HTR-8/SVneo (cell line): ENCODE measurements at places on chromosomes 7 and 10.

GRCh38 chr10:523925-524324, 165.5 kb downstream of the DIP2C start:
- DNase-seq, result no peak

DNA sequence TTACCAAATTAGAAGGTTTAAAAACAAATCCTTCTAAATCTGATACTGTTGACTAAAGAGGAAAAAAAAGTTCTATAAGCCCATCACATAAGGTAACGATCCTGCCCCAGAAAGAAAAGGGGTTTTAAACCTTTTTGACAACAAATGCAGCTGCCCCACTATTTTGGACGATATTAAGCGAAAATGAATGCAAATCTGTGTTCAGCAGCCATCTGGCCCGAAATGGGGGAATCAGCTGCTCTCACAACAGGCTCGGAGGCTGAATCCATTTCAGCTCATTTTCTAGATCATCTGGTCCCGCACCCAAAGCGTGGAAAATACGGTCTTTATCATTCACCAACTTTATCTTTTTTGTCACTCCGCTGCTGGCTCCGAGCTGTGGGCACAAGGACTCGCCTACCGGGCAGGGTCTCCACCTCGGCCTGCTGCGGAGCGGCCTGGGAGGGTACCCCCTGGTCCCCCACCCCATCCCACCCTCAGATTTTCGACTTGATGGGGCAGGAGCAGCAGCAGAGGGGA, 2.4 kb upstream of the EBF3 start:
- no peak for DNase-seq

GRCh38 chr10:105658696-105659095, 1017.6 kb downstream of the SORCS3 start:
- no peak for DNase-seq

DNA sequence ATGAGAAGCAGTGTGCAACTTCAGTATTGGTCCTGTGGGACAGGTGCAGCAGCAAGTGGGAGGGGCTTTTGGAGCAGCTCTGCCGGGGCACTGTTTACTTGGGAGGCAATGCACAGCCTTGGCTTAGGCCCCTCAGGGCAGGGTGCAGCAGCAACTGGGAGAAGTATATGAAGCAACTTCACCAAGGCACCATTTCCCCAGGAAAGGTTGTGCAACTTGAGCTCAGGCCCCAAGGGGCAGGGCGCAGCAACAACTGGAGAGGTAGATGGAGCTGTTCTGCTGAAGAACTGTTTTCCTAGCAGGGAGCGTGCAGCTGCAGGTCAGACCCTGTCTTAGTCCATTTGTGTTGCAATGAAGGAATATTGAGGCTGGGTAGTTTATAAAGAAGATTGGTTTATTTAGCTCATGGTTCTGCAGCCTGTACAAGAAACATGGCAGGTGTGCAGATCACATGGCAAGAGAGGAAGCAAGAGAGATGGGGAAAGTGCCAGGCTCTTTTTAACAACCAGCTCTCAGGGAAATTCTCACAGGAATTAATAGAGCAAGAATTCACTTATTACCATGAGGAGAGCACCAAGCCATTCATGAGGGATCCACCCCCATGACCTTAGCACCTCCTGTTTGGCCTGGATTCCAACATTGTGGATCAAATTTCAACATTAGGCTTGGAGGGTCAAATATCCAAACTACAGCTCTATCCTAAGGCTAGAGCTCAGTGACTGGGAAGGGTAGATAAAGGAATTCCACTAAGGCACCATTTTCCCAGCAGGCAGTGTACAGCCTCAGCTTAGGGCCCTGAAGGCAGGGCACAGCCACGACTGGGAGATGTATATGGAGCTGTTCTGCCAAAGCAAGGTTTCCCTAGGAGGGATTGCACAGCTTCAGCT, 10.9 kb downstream of the GPR141 start:
- DNase-seq, result no peak

DNA sequence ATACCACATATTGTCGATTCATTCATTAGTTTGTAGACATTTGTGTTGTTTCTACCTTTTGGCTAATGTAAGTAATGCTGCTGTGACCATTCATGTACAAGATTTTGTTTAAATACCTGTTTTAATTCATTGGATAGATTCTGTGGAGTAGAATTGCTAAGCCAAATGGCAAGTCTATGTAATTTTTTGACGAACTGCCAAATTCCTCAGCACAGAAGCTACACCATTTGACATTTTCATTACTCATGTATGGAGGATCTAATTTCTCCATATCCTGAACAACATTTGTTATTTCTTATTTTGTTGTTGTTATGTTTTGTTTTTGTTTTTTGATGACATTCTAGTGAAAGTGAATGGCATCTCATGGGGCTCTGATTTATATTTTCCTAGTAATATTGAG, 1351.3 kb upstream of the SORCS1 start:
- no peak for DNase-seq

DNA sequence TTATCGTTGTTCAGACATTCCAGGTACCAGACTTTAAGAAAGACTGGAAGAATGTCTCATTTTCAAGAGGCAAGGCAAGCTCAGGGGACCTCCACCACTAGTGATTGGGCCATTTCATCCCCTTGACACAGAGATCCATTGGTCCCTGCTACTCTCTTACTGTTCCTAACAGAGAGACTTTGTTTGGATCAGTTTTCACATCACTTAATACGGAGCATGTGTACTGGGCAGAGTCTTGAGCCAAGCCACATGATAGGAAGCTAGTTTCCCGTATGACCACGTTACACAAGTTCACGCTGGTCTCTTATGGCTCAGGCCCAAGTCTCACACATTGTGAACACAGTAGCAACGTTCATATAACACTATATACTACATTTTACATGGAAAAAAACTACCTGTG, 269.9 kb downstream of the BAMBI start:
- no peak for DNase-seq

GRCh38 chr7:71442492-71443190, 310.7 kb downstream of the GALNT17 start:
- no peak for DNase-seq

- no peak for DNase-seq
Observed at GRCh38 chr10:109348324-109348723, 575.0 kb downstream of the XPNPEP1 start.

DNA sequence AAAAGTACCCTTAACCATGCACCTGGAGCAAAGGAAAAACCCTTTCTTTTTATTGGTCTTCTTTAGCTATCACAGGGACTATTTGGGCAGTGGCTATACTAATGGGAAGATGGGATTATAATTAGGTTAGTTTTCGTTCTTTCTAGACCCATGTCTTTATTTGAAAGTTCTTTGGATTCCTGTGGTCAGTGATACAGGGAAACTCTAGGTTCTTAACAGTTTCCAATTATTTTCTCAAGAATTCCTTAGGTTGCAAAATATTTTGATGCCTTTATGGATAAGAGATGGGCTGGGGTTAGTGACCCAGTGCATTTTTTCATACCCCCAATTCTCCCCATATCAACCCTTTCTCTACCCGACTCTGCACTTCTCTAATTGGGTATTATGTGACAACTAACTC, 49.0 kb downstream of the ADD3 start:
- DNase-seq, result peak; percentile 36

DNA sequence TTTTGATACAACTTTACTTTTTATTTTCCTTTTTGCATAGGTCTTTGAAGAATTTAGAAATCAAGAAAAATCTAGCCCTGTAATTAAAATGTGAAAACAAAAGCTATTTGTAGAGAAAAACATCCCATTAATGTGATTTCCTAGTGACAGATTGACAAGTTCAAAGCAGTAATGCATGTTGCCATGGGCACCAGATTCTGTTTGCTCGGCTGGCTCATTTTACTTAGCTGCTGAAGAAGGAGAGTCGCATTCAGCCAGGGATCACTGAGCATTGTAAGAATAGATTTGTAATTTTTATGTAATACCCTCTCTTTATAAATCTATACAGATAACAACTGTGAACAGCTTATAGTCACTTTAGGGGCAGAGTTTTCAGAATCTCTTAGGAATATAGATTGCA, 28.5 kb downstream of the DNAJB9 start:
- DNase-seq, result no peak

GRCh38 chr7:116616555-116617059, 55.4 kb upstream of the MET start:
- no peak for DNase-seq

DNA sequence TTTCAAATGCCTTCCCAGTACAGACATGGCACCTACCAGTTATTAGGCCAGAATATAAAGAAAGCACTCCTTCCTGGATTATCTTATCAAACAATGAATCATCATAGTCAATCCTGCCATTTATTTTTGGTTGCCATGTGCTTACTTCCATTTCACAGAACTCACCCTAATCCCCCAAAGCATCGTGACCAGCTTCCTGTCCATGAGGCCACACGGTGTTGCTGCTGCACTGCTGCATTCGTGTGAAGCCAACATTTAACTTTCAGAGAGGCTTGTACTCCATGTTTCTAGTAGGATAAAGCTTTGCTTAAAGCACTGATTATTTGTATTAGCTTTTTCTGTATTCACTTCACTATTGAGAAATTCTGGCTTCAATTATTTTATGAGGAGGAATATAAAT, 14.4 kb downstream of the COL28A1 start:
- DNase-seq, result no peak
